Naive thymus-derived CD4-positive, alpha-beta T cell (primary cell): ENCODE measurements at places on chromosomes 13 and 19. TPM values are rescaled to one million over a fixed set of nuclear protein-coding genes. Genes with fewer than 3 reads are reported as not detected.

The NECTIN2 gene
- total RNA-seq, result 9.2 TPM

The STAP2 gene
- total RNA-seq, result 4.5 TPM

DNA sequence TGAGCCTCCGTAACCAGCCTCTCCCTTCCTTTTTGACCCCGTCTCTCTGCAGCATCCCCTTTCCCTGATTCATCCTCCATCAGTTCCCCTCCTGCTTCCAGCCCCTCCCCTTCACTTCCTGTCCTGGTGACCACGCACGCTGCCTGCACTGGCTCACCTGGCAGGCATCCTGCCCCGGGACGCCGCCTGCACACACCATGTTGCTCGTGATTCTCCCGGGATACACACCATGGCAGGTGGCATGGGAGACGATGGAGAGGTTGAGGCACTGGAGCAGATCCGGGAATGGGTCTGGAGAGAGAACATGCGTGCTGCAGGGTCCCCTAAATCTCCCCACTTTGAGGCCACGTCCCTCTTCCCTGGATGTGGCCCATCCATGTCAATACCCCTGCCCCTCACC is 4.2 kb downstream of the KLK12 start:
- no peak for DNase-seq

DNA sequence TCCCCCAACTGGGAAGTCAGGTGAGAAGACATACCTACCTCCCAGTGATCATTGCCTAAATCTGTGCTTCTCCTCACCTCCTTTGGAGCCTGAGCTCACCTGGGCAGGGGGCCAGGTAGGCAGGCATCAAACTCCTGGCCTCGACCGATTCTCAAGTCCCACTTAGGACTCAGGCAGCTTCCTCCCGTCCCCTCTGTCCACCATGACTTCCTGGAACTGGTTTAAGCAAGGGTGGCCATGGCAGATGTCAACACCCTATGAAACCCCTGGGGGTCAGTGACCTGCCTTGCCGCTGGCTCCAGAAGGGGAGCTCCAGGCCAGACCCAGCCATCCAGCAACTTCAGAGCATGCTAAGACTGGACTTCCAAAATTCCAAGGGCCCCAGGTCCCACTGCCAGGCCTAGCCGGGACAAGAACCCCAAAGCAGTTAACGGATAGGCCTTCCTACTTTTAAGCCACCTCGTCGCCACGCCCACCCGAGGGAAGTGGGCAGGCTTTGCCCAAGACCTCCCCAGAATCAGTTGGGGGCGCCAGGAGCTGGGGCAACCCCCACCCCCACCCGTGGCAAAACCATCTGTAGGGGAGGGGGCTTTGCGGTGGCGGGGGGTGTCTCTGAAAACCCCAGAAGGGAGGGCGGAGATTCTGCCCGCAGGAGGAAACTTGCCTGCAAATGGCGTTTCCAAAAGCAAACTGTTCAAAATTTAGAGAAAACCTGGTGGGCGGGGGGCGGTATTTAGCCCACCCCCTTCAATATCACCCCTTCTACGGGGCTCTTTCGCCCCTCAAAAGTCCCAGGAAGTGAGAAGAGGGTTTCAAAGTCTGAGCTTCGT is 657 bp downstream of the PLIN3 start:
- DNase-seq, result peak; percentile 24

GRCh38 chr13:113258321-113259054 is 38.6 kb upstream of the LAMP1 start:
- DNase-seq, result no peak

GRCh38 chr19:16420336-16420676 is 51.5 kb downstream of the EPS15L1 start:
- DNase-seq, result no peak

The CD37 gene
- 416 TPM for total RNA-seq

- no peak for DNase-seq
These were observed 18.9 kb upstream of the IPO5 start for GRCh38 chr13:97934590-97934989.

DNA sequence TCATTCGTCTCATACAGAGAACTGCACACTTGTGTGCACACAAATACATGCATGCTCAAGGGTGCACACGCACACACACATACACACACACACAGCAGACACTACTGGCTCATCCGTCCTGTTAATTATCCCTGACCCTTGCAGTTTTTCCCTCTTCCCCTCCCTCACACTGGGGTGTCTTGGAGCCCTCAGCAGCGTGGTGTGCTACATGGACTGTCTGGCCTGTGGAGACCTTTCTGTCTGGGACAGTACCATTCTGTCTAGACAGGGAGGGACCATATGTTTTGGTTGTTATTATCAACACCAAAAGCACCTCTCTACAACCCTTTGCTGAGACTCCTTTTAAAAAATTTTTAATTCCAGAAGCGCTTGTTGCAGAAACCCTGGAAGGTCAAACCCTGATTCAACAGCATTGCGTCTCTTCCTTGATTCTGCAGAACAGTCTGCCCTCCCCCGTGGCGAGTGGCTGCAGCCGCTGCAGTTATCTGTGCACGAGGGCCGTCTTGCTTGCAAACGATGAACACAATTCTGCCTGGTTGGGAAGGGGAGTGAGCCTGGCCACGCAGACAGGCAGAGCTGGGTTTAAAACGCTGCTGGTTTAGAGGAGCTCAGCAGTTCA is 374.0 kb downstream of the IRS2 start:
- no peak for DNase-seq

- no peak for DNase-seq
These were observed 891.7 kb upstream of the MIR17HG start for GRCh38 chr13:90455823-90456222.

GRCh38 chr19:44552324-44552723 is 22.8 kb upstream of the CEACAM20 start:
- DNase-seq, result no peak

- no peak for DNase-seq
These were observed 116.8 kb upstream of the SPATA13 start for GRCh38 chr13:24043590-24044350.

The CACNA1A gene
- 1.1 TPM for total RNA-seq

GRCh38 chr19:38784224-38784623 is 4.8 kb upstream of the LGALS7B start:
- no peak for DNase-seq

- DNase-seq, result no peak
These were observed 47.5 kb downstream of the SOX21 start for GRCh38 chr13:94664889-94665288.

DNA sequence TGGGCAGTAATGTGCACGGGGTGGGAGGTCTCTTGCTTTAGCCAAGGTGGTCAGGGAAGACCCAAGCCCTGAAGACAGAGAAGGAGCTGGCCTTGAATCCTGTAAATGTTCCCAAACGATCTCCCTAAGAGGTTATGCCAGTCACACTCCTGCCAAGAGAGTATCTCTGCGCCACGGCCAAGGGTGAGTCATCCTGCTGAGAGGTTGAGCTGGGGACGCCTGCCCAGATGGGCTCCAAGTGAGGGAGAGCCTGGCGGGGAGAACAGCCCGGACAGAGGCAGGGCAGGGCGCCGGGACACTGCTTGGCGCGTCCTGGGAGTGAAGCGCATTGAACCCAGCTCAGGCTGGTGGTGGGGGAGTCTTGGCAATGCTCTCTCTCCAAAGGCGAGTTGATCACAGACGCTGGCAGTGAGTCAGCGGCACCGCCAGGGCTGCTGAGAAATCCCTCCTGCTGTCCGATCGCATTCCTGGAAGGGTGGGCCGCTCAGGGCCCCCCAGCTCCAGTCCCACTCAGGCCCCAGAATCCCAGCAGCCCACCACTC is 16.4 kb downstream of the SULT2B1 start:
- DNase-seq, result no peak

DNA sequence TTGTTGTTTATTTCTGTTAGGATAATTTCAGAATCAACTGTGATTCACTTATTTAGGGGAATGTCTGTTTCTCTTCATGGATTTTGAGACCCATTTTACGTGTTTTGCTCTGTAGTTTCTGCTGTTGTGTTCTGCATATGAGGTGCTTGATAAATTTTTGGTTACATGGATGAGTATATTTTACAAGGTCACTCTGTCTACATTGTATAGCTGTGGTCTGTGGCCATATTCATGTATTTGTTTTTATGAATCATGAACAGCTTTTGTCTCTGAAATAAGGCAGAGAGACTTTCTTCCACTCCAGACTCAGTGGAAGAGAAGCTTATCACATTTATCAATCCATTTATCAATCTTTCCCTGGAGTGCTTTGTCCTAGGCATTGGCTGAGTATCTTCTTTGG is 56.6 kb downstream of the PDS5B start:
- DNase-seq, result no peak

- no peak for DNase-seq
These were observed 62.2 kb upstream of the MYCBP2 start for GRCh38 chr13:77388944-77389624.
